Naive B cell (primary cell): ENCODE measurements at places on chromosomes 2 and 18. TPM values are rescaled to one million over a fixed set of nuclear protein-coding genes. Genes with fewer than 3 reads are reported as not detected.

The IL1F10 gene
- polyA plus RNA-seq: not detected

The INO80D gene
- polyA plus RNA-seq: 25.5 TPM

The SERPINB4 gene
- not detected for polyA plus RNA-seq

The GAD1 gene
- not detected for polyA plus RNA-seq

The SCN2A gene
- polyA plus RNA-seq: 0.27 TPM

The TTC31 gene
- polyA plus RNA-seq: 31.8 TPM

The ELOA2 gene
- polyA plus RNA-seq: not detected

The CGREF1 gene
- polyA plus RNA-seq: not detected

The VWA3B gene
- polyA plus RNA-seq: not detected

- H3K4me3 ChIP-seq: no peak overlapping the region
- H3K27me3 ChIP-seq: no peaks in the 10 kb centered on the region
- no peaks in the 10 kb centered on the region for H3K36me3 ChIP-seq
- no peak for DNase-seq
- no peak overlapping the region for H3K27ac ChIP-seq
Measured at GRCh38 chr2:10165282-10165681, 42.7 kb downstream of the RRM2 start.

DNA sequence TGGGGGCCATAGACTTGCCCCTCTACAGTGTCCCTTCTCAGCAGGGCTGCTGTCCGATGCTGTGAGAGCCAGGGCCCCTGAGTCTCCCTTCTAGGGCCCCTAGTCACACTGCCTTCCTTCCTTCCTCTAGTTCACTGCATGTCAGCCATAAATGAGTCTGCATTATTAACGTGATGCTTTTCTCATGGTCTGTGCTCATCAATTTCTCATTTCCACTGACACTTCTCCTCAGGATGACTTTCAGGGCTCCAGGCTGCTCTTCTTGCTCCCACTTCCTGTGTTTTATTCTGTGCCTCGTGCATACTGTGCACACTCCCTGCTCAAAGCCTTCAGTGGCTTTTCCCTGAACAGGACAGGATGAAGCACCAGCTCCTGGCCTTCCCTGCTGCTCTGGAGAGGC lies 146.5 kb downstream of the FAM210A start:
- H3K4me3 ChIP-seq: no peak overlapping the region
- peaks cover 53% of the 10 kb centered on the region for H3K4me1 ChIP-seq
- H3K27ac ChIP-seq: peak overlapping the region; percentile 60
- H3K27me3 ChIP-seq: no peaks in the 10 kb centered on the region
- no peaks in the 10 kb centered on the region for H3K36me3 ChIP-seq

- H3K4me1 ChIP-seq: no peaks in the 10 kb centered on the region
- H3K27ac ChIP-seq: no peak overlapping the region
- no peak overlapping the region for H3K4me3 ChIP-seq
Measured at GRCh38 chr2:124489686-124490085, 464.6 kb downstream of the CNTNAP5 start.

- no peaks in the 10 kb centered on the region for H3K36me3 ChIP-seq
- H3K27ac ChIP-seq: no peak overlapping the region
- no peaks in the 10 kb centered on the region for H3K27me3 ChIP-seq
- no peaks in the 10 kb centered on the region for H3K4me1 ChIP-seq
- H3K4me3 ChIP-seq: no peak overlapping the region
- DNase-seq: no peak
Measured at GRCh38 chr2:177670791-177671535, 278.4 kb downstream of the AGPS start.

- peaks cover 39% of the 10 kb centered on the region for H3K4me1 ChIP-seq
- peaks cover 19% of the 10 kb centered on the region for H3K36me3 ChIP-seq
- no peak overlapping the region for H3K4me3 ChIP-seq
- no peak for DNase-seq
- no peaks in the 10 kb centered on the region for H3K27me3 ChIP-seq
Measured at GRCh38 chr2:142897807-142898206, 20.3 kb downstream of the KYNU start.

DNA sequence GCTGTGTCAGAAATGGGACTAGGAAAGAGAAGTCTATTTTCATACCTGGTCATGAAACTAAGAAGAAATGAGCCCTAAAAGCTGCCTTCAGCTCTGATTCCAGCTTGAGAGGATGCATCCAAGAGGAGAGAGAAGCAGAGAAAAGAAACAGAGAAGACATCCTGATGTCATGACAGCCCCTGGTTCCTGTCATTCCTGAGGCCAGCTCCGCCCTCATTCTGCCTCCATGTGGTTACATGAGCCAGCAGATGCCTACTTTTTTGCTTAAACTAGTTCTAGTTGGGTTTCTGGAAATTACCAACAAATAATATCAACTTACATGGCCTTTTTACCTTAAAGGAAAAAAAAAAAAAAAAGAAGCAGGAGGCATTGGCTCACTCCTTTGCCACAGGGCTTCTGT lies 14.1 kb upstream of the ACKR3 start:
- peak overlapping the region; percentile 8 for H3K4me3 ChIP-seq
- H3K4me1 ChIP-seq: peaks cover 55% of the 10 kb centered on the region
- peaks cover 9% of the 10 kb centered on the region for H3K36me3 ChIP-seq
- H3K27me3 ChIP-seq: no peaks in the 10 kb centered on the region
- no peak overlapping the region for H3K27ac ChIP-seq

GRCh38 chr2:127411653-127412369 lies 6.4 kb upstream of the PROC start:
- no peak for DNase-seq
- peaks cover 59% of the 10 kb centered on the region for H3K4me1 ChIP-seq
- peaks cover 5% of the 10 kb centered on the region for H3K36me3 ChIP-seq

DNA sequence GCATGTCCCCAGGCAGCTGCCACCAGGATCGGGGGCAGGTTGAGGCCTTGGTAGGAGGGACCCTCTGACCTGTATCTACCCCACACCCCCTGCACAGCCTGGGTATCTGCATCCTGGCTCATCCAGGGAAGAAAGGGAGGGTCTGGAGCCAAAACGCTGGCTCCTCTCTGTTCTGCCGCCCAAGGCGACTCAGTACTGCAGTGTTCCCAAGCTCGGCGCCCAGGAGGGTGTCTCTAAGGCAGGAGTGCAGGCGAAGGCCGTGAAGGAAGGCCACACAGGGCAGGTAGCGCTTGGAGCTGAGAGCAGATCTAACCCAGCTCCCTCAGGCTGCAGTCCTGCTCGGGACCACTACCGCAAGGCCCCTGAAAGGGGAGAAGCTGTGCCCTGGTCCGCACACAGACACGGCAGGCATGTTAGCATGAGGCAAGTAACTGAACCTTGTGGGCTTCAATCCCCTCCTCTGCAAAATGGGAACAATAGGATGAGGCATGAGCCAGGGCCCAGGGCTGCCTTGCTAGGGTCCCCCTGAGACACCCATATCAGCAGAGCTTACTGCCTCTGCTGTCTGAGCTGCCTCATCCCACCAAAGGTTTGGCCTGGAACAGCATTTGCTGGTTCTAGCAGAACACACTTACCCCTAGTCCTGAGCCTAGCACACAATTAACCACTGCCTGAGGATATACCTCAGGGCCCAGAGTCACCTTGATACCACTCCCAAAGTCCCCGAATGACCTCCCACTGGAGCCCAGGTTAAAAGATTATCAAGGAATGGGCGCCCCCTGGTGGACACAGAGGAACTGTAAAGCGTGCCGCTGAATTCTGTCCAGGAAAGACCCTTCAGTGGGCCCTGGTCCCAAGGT lies 6.5 kb downstream of the PTMA start:
- no peak overlapping the region for H3K4me3 ChIP-seq
- no peaks in the 10 kb centered on the region for H3K27me3 ChIP-seq
- peaks cover 16% of the 10 kb centered on the region for H3K36me3 ChIP-seq

GRCh38 chr2:166334805-166335204 lies 40.9 kb downstream of the SCN9A start:
- H3K4me1 ChIP-seq: no peaks in the 10 kb centered on the region
- H3K27ac ChIP-seq: no peak overlapping the region
- no peaks in the 10 kb centered on the region for H3K27me3 ChIP-seq
- DNase-seq: no peak

GRCh38 chr18:64365106-64365505 lies 216.2 kb upstream of the LINC00305 start:
- no peak overlapping the region for H3K27ac ChIP-seq
- DNase-seq: no peak
- peaks cover 9% of the 10 kb centered on the region for H3K36me3 ChIP-seq
- H3K27me3 ChIP-seq: no peaks in the 10 kb centered on the region

GRCh38 chr2:53460347-53460746 lies 307.3 kb upstream of the CHAC2 start:
- H3K4me1 ChIP-seq: no peaks in the 10 kb centered on the region
- no peak for DNase-seq
- peaks cover 11% of the 10 kb centered on the region for H3K27me3 ChIP-seq
- H3K27ac ChIP-seq: no peak overlapping the region
- H3K36me3 ChIP-seq: no peaks in the 10 kb centered on the region

GRCh38 chr2:3277050-3277747 lies 100.4 kb downstream of the EIPR1 start:
- no peak for DNase-seq
- H3K4me3 ChIP-seq: no peak overlapping the region
- peaks cover 6% of the 10 kb centered on the region for H3K4me1 ChIP-seq
- no peaks in the 10 kb centered on the region for H3K27me3 ChIP-seq
- peak overlapping the region; percentile 60 for H3K27ac ChIP-seq
- peaks cover 48% of the 10 kb centered on the region for H3K36me3 ChIP-seq

DNA sequence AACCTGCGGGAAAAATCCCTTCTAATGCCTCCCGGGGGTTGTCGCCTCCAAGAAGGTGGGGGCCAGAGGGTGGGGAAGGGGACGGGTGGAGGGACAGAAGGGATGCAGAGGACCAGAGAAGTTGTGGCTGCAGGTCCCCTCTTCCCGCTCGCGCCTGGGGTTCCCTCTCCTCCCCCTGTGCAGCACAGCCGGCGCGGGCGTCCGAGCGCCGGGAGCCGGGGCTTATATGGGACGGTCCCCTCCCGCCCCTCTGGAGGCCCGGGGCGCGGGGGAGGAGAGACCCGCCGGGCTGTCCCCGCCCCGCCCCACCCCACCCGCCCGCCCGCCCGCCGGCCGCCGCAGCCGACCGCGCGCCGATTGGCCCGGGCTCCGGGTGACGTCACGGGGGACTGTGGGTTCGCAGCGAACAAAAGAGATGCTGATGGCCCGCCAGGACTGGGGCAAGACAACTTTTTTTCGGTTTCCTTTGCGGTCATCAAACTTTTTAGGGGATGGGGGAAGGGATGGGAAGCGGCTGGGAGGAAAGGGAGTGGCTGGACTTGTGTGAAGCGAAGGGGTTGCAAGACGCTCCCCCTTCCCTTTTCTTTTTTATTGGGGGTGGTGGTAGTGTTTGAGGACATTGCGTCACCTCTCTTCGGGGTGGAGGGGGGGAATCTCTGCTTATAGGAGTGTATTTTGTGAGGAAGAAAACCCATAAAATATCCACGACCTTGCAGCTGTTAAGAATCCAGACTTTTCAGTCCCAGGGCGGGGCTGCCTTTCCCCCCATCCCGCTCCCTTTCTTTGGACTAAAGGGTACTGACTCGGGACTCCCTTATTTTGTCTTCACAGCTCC lies at the start of gene FN1:
Gene FN1, minus strand, starts transcription at position 199 of the 835 bp plus-strand sequence. CDS start 266 bp downstream, outside the sequence.
- peaks cover 18% of the 10 kb centered on the region for H3K4me1 ChIP-seq
- H3K27ac ChIP-seq: peak within 1 kb of the TSS; percentile 47
- no peaks in the 10 kb centered on the region for H3K36me3 ChIP-seq
- H3K4me3 ChIP-seq: peak within 1 kb of the TSS; percentile 80
- DNase-seq: peak; percentile 39
- peaks cover 66% of the 10 kb centered on the region for H3K27me3 ChIP-seq

GRCh38 chr2:191066197-191066918 lies 52.4 kb upstream of the STAT1 start:
- H3K27me3 ChIP-seq: no peaks in the 10 kb centered on the region
- peaks cover 14% of the 10 kb centered on the region for H3K36me3 ChIP-seq
- no peaks in the 10 kb centered on the region for H3K4me1 ChIP-seq
- H3K4me3 ChIP-seq: no peak overlapping the region
- DNase-seq: no peak
- no peak overlapping the region for H3K27ac ChIP-seq

DNA sequence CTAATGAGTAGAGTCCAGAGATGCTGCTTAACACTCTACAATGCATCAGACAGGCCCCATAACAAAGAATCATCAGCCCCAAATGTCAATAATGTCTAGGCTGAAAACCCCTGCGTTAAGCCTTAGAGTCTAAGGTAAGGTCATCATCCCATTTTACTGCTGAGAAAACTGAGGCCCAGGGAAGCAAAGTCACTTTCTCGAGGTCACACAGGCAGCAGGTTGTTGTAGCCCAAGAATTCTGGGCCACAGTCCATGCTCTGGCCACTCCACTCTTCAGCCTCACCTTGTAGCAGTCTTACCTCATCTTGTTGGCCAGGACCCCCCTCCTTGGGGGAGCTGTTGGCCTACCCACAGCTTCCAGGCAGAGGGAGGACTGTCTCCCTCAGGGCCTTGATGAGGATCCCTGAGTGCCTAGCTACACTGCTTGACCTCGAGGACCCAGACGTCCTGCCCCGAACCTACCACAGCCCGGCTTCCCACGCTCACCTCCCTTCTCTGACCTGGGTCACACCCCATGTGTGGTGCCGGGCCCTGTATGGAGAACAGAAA lies 54.4 kb downstream of the SMAD7 start:
- peak overlapping the region; percentile 95 for H3K27ac ChIP-seq
- DNase-seq: no peak
- H3K36me3 ChIP-seq: no peaks in the 10 kb centered on the region
- no peaks in the 10 kb centered on the region for H3K27me3 ChIP-seq

- DNase-seq: no peak
- H3K36me3 ChIP-seq: no peaks in the 10 kb centered on the region
- H3K4me3 ChIP-seq: no peak overlapping the region
- no peaks in the 10 kb centered on the region for H3K4me1 ChIP-seq
- H3K27me3 ChIP-seq: no peaks in the 10 kb centered on the region
Measured at GRCh38 chr2:129117434-129117833, 798.8 kb upstream of the HS6ST1 start.

DNA sequence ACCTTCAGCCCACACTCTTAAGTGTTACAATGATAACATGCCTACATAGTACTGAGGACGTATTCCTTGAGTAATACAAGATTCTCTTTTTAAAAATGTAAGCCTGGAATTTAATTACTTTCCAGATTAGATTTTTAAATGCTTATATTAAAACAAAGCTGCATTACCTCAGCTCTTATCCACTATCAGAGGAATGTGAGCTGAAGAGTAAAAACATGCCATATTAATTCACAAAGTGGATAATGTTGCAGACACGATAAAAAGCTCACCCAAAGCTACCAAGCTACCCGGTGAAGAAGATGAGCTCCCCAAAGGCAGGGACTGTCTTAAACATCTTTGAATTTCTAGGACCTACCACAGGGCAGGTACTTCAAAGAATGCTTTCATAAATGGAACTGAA lies 107.8 kb downstream of the NOL10 start:
- DNase-seq: no peak
- no peak overlapping the region for H3K27ac ChIP-seq
- no peaks in the 10 kb centered on the region for H3K27me3 ChIP-seq
- peaks cover 23% of the 10 kb centered on the region for H3K36me3 ChIP-seq
- no peaks in the 10 kb centered on the region for H3K4me1 ChIP-seq
- H3K4me3 ChIP-seq: no peak overlapping the region

- no peak for DNase-seq
- no peaks in the 10 kb centered on the region for H3K27me3 ChIP-seq
- H3K27ac ChIP-seq: no peak overlapping the region
- no peaks in the 10 kb centered on the region for H3K4me1 ChIP-seq
Measured at GRCh38 chr2:150126839-150127238, 360.6 kb downstream of the RND3 start.

GRCh38 chr18:11366410-11366809 lies 217.0 kb upstream of the PIEZO2 start:
- DNase-seq: no peak
- no peaks in the 10 kb centered on the region for H3K4me1 ChIP-seq
- peaks cover 8% of the 10 kb centered on the region for H3K27me3 ChIP-seq
- H3K36me3 ChIP-seq: no peaks in the 10 kb centered on the region
